ENCODE measurements at places on chromosomes 11 and 22. TPM values are rescaled to one million over a fixed set of nuclear protein-coding genes. Genes with fewer than 3 reads are reported as not detected.

KRTAP5-7 gene
- total RNA-seq: not detected

TMPRSS6 gene
- not detected for total RNA-seq

CRY2 gene
- 9.2 TPM for total RNA-seq

TMEM86A gene
- total RNA-seq: 0.92 TPM

DEUP1 gene
- not detected for total RNA-seq

GLYATL1 gene
- not detected for total RNA-seq

RNASEH2C gene
- 46.3 TPM for total RNA-seq

SAA4 gene
- total RNA-seq: not detected

UBE4A gene
- 38.4 TPM for total RNA-seq

XKR3 gene
- not detected for total RNA-seq

OR5A1 gene
- not detected for total RNA-seq

SLC43A3 gene
- 48.0 TPM for total RNA-seq

TEAD1 gene
- total RNA-seq: 25.1 TPM

SLC29A2 gene
- 0.33 TPM for total RNA-seq
